Cerebellar cortex (tissue), 1 donor: ENCODE measurements at places on chromosomes 6 and 20.
A peak's percentile ranks its signal among the peaks of the same experiment; 100 is the strongest.

DNA sequence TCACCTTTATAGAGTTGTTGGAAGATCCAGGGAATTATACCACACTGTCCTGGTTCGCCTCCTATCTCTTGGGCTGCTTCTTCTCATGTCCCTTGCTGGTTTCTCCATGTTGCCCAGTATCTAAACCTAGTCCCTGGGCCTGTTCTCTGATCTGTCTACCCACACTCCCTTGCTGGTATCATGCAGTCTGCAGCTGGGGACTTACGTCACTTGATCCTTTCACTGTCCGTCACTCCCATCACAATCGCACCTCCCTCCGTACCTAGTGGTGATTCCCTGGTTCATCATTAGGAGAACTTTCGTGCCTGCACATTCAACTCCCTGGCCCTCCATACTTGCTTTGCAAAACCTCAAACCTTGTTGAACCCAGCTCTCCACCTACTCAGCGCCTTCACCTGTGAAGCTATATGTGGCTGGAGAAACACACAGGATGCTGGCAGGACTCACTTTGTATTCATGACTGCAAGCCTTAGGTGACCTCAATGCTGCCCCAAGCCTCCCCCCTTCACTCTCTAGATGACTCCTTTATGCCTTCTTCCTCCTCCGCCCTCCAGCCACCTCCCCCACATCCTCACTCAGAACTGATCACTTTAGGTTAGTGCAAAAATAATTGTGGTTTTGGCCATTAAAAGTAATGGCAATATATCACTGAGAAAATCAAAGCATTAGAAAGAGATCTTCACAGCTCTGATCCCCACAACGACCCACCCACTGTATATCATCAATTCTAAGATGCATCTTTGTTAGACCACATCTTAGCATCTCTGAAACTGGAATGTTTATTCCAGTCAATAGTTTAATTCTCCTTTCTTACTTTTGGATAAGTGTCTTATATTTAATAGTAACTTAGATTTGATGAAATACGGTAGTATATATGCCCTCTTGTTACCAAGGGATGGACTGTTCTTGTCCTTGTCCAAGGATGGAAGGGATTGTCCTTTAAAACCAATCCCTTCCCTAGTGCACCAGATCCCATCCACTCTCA is 26.4 kb downstream of the GDAP1L1 start:
- no peak for DNase-seq

- no peak for DNase-seq
Observed at GRCh38 chr20:16569246-16570153, 3.7 kb downstream of the KIF16B start.

DNA sequence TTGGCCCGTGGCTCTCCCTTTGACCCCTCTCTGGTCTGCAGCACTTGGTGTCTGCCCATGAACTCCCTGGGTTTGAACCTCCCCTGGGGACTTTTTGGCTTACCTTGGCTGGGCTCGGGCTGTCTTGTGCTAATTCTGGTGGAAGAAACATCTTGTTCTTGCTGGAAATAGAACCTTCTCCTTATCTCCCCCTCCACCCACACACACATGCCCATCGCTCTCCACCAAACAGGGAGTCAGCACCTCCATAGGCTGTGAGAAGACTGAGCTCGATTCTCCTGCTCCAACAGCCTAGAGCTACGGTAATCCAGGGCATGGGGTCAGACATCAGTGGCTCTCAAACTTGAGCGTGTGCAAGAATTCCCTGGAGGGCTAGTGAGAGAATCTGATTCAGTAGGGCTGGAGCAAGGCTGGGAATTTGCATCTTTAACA is 114.4 kb upstream of the SLC22A23 start:
- peak; percentile 40 for DNase-seq

GRCh38 chr6:52517502-52518278 is 59.2 kb downstream of the TRAM2 start:
- no peak for DNase-seq

GRCh38 chr6:7914991-7915789 is 4.6 kb upstream of the TXNDC5 start:
- DNase-seq, result no peak

DNA sequence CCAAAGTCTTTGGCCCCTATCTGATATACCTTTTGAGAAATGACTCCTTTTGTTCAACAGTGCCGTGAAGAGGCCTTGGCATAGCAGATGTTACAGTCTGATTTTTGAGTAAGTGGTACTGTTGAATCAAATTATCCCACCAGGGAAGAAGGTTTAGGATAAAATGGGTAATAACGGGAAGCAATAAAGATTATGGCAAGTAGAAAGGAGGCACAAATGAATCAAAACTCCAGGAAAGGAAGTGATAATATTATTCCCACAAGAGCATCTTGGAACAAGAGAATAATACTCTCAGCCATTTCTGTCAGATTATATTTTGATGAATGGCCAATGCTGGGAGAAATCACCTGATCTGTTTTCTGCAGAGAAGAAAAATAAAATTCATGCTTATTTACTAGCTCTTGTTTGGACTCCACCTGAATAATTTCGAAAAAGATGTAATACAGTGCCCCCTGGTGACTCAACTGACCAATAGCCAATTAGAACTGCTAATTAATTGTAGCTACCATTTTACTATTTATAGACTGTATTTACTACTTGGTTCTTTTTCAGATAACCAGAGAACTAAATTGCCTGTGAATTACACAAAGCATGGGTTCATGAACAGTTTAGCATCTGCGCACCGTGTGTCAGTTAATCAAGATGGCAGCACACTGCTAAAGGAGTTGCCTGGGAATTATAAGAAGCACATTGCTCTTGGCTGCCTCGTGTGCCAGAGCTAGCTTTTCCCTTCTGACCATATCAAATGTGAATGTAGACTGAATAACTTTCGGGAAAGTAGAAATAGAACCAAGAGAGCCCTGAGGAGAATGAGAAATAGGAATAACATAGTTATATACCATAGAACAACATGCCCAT is 78.5 kb upstream of the TRDN start:
- peak; percentile 23 for DNase-seq

DNA sequence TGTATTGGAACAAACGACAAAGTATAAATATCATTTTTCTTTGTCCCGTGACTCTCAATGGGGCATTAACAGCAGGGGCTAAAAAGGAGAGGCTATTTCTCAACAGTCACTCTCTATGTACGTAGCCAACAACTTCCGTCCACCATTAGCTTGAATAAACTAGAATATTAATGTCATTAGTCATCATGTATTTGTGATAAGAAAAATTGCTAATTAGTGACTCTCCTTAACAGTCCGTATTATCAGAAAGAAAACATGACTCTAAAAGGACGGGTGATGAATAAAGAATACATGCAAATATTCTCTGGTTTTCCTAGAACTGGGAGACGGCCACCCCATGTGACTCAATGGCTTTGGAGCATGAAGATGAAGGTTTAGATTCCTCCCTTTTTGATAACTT is 18.6 kb downstream of the VIP start:
- DNase-seq, result no peak

DNA sequence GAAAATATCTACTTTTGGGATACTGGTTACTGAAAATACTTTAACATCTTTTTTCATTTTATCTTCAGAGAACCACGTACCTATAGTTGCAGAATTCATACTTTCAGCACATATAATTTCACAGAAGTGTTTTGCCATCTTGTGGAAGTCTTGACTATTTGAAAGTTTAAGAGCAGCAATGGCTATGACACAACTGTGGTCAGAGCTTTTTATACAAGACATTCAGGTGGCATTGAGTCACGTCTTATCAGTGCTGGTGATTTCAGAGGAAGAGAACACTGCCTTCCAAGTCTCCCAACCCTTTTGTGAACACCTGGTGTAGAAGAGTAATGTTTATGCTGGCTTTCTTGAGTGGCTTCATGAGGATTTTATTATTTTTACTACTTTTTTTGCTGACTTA is 171.6 kb downstream of the ARID1B start:
- DNase-seq, result no peak

DNA sequence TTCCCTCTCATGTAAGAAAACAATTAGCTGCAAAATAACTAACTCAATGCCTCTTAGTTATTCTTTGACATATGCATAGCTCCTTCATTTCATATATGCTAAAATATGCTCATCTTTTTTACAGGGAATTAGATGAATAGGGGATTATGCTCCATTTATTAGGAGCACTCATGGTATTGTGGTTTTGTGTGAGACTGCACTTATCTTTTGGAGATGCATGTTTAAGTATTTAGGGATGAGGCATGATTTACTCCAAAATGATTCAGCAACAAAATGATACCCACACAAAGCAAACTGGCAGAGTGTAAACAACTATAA is 8.8 kb downstream of the BNIP5 start:
- DNase-seq, result no peak

DNA sequence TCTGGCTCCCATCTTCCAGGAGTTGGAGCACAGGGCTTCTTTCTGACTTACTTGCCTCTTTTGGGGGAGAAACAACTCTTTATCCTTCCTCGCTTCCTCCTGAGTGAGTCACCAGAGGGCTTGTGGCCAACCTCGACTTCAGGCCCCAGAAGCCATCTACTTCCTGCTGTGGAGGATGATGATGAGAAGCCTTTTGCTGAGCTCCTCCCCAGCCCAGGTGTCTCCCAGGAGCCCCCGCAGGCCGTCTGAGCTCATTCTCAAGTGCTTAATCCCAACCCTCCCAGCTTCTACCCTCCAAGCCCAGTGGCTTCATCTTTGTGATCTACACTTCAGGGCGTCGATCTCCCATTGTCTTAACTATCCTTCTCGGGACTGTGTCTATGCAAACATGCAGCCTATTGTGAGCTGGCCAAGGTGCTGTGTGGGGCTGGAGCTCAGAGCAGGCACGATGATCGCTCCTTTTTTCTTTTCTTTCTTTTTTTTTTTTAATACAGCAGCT is 27.9 kb downstream of the SDCBP2 start:
- no peak for DNase-seq

- no peak for DNase-seq
Observed at GRCh38 chr20:60690771-60691170, 561.3 kb upstream of the CDH4 start.

DNA sequence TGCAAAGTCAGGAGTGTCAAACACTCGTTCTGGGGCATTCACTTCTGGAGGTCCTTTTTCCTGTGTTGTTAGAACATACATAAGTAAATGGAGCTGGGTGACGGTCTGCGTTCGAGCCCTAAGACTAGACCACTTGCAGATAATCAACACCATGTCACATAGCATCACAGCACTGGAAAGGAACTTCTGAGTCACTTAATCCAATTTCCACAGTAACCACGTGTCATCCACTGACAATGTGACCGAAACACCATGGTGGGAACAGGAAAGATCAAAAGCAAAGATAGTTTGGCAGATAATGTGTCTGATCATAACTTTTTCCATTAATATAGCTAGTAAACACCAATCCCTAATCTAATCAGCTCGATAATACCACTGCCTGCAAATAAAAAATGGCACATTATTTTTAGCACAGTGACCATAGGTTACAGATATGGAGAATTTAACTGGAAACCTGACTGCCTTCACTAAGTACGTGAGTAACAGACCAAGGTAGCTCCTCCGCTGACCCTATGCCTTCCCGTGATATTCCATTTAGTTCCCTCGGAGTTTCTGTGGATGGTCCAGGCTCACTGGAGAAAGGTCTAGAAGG is 34.8 kb downstream of the WRNIP1 start:
- DNase-seq, result no peak

- DNase-seq, result peak; percentile 58
Observed at GRCh38 chr6:10478187-10479040, 42.7 kb upstream of the GCNT2 start.

GRCh38 chr6:114051031-114051430 is 80.1 kb upstream of the HDAC2 start:
- DNase-seq, result no peak

DNA sequence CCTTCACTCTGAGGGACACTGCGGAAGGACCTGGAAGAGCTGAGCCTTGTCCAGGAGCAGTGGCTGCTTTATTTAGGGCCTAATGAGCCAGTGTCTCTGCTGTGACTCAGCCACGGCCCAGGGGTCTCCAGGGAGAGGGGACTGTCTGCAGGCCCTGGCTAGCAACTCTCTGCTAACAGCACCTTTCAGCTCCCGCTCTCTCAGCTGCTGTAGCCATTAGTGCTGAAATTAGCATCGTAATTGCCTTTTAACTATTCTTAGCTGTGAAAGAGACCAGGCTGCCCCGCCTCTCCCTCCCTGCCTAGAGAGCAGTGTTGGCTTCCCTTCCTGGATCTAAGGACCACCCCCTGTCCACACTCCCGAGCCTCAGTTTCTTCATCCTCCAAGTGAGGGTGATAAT is 53.1 kb upstream of the SLC32A1 start:
- DNase-seq, result no peak

DNA sequence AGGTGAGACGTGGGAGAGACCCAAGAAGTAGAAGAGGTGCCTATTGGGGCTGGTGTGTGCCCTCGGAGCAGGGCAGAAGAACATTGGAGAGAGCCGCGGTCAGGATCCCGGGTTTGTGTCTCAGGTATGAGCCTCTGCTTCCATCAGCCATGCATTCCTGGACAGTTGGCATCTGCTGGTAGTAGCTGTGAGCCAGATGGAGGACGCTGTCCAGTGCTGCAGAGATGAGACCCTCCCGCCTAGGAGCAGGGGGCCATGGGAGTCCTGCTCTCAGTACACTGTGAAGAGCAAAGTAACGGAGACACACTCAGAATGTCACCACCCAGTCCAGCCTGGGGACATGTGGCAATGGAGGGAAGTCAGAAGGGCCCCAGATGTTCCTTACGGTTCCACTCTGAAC is 108.2 kb downstream of the CDH4 start:
- DNase-seq, result no peak

DNA sequence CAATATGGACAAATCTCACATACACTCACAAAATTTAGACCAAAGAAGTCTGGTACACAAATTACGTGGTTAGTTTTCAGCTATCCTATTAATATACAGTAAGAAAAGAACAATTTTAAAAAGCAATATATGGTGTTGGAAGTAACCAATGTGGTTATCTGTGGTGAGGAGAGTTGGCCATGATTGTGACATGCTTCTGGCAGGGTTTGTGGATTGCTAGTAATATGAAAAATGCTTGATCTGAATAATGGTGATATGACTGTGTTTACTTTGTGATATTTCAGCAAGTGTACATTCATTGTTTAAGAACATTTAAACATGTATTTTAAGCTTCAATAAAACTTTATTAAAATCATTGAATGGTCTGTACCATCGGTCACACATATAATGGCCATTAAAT is 99.1 kb downstream of the ADGB start:
- no peak for DNase-seq

GRCh38 chr6:25112322-25112773 is 166.8 kb upstream of the CARMIL1 start:
- DNase-seq, result no peak

DNA sequence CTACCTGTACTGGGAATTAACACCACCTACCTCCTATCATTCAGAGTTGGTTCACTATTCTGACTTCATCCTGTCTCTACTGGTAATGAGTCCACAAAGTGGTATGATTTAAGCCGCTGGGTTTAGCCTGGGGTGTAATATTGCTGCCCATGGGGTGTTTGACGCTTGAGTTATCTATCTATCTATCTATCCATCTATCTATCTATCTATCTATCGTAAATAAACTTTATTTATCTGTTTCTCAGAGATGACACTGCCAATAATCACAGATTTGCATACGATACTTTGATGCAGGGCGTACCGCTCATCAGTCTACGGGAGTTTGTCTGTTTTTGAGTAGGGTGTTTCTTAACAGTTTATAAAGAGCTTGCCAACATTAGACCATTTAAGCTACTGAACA is 73.6 kb upstream of the ZNF184 start:
- peak; percentile 29 for DNase-seq

GRCh38 chr20:4633780-4634179 is 87.9 kb upstream of the PRND start:
- no peak for DNase-seq

- no peak for DNase-seq
Observed at GRCh38 chr6:48474830-48475229, 363.8 kb upstream of the PTCHD4 start.

GRCh38 chr6:118913161-118913560 is 19.2 kb downstream of the ASF1A start:
- no peak for DNase-seq
